Stimulated activated CD4-positive, alpha-beta T cell treated with anti-CD3 and anti-CD28 coated beads, Interleukin-1b, Interleukin-23, amount 100 ng/mL, for 1 hour (primary cell): ENCODE measurements at places on chromosomes 6 and 20.

- DNase-seq = no peak
Measured at GRCh38 chr6:129317931-129318820, 391.8 kb downstream of the ARHGAP18 start.

DNA sequence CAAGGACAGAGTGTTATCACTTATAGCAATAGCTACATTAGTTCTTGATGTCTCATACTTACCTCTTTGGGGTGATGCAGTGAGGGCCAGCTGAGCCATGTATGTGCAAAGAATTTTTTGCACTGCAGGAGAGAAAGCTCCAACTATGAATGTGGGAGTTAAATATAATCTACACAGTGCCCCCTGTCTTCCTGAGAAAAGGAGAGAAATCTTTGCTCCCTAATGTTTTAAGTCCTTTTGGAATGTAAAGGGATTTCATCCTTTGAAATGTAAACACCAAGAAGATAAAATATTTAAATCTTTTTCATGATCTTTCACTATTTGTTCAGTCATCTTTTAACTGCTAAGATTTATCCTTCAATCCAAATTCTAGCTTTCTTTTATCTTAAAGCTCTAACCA lies 822.1 kb downstream of the TENT5A start:
- DNase-seq = no peak

DNA sequence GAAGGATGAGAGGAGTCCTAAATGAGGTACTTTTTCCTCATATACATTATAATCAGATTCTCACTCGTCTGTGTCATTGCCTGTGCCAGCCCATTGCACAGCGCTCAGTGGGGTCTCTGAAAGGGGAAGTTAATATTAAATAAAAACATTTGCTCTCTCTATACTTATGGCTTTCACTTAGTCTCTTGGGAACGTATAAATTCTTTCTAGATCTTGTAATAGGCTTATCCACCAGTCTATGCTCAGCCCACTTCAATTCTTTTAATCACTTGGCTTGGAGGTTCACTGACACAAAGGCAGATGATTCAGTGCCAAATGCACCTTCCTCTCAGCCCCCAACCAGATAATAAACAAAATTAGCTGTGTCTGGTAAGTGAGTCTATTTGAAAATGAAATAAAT lies 164.3 kb upstream of the OGFRL1 start:
- DNase-seq = no peak

GRCh38 chr20:31257364-31257763 lies at the start of gene DEFB115:
TSS of gene DEFB115 (plus strand) at chr20:31257664. CDS start at chr20:31257664, 0 bp downstream.
- DNase-seq = no peak

DNA sequence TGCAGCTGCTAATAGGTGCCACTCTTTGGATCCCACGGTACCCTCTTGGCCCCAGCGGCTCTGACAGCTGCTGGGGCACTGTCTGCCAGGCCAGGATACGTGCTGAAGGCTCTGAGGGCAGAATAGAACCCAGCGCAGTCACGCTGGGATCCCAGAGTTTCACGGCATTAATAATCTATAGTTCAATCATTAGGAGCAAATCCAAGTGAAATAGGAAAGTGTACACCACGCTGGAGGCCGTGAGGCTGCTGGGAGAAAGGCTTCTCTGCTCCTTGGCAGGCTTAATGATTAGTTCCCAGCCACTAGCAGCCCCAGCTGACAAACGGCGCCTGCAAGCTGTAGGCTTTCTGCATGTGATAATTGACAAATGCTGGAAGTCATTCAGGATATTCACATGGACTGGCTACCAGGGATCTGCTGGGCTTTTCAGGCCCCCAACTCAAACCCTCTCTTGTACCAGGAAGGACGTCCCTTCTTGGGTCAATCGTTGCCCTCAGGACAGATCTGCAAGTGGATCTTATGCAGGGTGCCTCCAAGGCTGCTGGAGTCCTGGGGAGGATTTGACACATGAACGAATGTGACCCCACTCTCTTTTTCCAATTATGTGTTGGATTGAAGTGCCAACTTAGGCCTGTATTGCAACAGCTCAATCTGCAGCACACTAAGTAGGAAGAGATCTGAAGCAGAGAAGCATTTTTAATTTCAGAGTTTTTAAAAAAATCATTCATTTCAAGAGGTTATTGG lies 50.1 kb upstream of the INSM1 start:
- no peak for DNase-seq

DNA sequence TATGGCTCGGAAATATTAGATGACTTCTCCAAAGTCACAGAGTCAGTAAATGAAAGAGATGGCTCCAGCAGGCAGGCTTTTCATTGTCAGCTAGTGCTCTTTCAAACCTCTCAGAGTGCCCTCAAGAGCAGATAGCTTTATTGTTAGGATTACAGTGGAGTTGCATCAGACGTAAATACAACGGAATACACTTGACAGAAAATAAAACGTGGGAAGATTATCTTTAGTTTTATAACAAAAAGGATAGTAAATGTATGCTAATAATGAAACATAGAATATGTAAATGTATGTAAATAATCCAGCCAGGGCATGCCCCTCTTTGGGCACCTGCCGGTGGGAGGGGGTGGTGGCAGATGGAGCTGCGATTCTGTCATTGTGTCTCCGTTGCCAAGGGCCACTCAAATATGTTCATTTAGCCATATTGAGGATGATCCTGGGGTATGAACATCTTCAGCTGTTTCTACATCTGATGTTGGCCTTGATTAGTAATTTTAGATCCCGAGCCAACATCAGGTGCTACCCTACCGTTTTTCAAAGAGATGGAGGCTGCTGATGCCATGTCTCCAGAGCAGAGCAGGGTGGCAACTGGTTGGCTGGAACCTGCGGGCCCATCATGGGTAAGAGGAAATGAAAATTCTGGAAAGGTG lies 358.3 kb upstream of the SULF2 start:
- DNase-seq = no peak

DNA sequence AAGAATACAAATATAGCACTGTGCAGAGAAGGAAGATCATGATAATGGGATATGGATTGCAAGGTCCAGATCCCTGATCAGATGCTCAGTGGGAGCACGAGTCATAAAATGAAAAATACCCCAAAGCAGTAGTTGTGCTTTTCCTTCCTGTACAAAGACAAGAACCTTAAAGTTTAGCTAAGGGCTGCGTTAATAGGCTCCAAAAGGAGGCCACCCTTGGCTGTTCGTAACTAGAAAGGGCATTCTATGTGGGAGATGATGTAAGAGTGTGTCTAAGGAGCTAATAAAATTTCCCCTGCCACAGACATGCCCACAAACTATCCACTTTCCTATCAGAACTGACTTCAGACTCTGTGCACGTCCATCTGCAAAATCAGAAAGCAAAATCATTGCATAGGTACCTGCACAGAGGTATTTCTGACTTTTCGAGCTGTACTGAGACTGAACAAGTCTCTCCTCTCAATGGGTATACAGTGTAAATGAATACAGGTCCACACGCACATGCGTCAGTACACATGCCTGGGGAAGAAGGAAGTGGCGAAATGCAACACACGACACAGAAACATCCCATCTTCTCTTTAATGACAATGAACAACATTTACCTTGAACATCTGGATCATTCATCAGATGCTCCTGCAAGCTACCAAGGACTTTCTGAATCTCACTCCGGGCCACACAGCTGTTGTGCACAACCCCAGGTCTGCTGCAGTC lies 16.9 kb upstream of the ANKRD60 start:
- DNase-seq = no peak

DNA sequence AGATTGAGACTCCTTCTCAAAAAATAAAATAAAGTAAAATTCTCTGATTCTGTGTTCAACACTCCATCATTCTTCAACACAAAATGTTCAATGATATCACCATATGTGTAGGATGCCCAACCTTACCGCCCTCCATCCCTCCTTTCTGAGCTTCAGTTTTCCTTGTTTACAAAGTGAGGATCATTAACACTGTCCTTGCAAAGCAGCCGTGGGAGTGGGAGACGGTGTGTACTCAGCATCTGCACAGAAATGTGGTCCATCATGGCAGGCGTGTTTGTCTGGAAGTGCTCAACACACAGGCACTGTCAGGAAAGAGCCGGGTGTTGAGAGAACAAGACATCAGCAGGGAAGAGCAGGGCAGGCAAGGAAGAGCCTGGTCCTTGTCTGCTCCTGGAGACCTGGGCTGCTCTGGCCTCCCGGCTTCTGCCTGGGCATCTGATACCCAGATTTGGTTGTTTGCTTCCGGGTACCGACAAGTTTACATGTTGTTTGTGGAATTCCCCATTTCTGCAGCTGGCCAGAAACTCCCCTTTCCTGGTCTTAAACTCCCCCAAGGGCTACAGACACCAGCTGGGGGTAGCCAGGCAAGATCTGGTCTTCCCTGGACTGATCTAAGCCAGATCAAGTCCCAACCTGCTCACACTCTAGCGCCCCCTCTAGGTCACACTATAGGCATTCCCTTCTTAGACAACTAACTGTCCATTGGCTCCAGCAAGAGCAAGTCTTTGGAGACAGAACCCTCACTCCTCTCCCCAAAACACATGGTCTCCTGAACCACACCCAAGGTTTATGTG lies 26.7 kb upstream of the TTPAL start:
- no peak for DNase-seq

DNA sequence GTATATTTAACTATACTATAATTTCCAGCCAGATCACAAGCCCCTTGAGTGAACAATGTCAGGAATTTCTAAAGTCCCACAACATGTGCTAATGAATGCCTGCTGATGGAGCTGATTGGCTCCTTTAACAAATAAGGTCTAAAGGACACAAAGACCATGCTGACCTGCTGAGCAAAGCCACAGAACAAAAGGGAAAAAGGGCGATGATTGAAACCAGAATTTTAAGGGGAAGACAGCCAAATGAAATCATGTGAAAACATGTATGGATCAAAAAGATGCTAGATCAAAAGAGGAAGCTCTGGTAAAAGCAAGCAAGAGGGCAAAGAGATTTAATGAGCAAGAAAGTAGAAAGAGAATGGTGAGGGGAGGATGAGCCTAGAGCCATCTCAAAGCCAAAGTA lies 105.6 kb downstream of the DCDC2 start:
- DNase-seq = no peak

DNA sequence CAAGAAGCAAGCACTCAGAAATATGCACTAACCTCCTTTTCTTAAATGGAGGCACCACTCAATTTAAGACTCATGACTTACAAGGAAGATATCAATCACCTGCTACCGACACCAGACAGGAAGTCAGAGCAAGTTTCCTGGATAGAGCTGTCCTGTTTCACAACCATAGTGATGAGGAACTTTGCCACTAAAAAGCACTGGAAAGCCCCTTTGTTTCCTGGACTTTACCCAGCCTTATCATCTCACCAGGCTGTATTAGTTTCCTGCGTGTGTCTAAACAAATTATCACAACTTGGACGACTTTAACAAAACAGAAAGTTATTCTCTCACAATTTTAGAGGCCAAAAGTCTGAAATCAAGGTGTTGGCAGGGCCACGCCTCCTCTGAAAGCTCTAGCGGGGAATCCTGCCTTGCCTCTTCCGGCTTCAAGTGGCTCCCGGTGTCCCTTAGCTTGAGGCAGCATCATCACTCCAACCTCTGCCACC lies 253.8 kb upstream of the STXBP5 start:
- no peak for DNase-seq

- no peak for DNase-seq
Measured at GRCh38 chr6:107506145-107506544, 16.2 kb downstream of the SOBP start.

GRCh38 chr6:30886897-30887255 lies 2.6 kb downstream of the DDR1 start:
- DNase-seq = no peak

- DNase-seq = no peak
Measured at GRCh38 chr6:169424149-169424804, 170.6 kb upstream of the THBS2 start.

DNA sequence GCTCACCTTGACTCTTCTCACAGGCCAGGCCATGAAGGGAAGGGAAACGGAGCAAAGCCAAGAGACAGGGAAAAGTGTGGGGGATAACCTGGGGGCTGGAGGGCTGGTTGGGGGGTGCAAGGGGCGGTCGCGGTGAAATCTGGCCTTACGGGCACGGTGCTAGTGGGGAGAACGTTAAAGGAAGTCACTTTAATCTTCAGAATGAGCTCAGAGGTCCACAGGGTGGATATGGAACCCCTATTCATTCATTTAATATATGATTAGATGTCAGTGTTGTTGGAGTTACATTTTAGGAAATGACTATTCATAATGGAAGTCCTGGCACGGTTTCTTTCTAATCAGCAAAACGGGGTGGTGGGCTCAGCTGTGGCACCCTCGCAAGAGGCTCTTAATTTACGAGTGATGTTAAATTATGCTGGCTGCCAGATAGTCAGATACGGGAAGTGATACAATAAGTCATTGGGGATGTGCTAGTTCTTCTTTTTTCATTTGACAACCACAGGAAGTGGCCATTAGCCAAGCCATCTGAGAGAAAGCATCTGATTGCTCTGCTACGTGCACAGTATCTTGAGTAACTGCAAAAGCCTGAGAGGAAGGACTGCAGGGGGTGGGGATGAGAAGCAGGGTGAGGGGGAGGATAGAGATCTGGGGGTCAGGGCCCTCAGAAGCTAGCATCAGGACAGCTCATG lies 253.0 kb downstream of the QKI start:
- DNase-seq = no peak

GRCh38 chr6:39409889-39410288 lies 87.4 kb upstream of the KCNK16 start:
- DNase-seq = no peak

DNA sequence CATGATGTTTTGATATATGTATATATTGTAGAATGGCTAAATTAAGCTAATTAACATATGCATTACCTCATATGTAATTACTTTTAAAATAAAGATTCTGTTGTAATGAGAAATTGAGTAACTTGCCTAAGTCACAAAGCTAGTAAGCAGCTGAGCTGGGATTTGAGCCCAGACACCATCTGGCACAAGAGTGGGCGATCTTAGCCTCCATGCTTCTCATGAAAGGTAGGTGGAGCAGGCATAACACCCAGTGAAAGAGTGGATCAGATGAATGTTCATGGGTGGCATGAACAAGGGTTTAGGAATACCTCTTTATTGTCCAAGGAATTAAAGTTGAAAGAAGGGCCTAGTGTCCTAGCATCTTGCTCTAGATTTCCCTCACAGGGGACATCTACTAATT lies 365.4 kb downstream of the TFAP2B start:
- no peak for DNase-seq

GRCh38 chr20:2748551-2749342 lies 51.7 kb downstream of the CPXM1 start:
- DNase-seq = no peak

GRCh38 chr20:32965581-32966373 lies 38.5 kb downstream of the SUN5 start:
- no peak for DNase-seq

- no peak for DNase-seq
Measured at GRCh38 chr6:65935412-65935811, 228.4 kb upstream of the EYS start.

- no peak for DNase-seq
Measured at GRCh38 chr6:53090576-53090975, 25.4 kb downstream of the FBXO9 start.
